GM23338 (cell line): ENCODE measurements at places on chromosomes 6 and 20. TPM values are rescaled to one million over a fixed set of nuclear protein-coding genes. Genes with fewer than 3 reads are reported as not detected.

The GRIK2 gene
- polyA plus RNA-seq = 0.49 and 0.73 TPM in 2 replicates

The VEGFA gene
- 10.9 and 13.3 TPM in 2 replicates for polyA plus RNA-seq

The PCMTD2 gene
- polyA plus RNA-seq = 25.7 and 33.8 TPM in 2 replicates

The RIMS4 gene
- 2.9 and 3.5 TPM in 2 replicates for polyA plus RNA-seq

The CTCFL gene
- 0.55 and 0.80 TPM in 2 replicates for polyA plus RNA-seq

The BMP7 gene
- polyA plus RNA-seq = 15.9 and 17.8 TPM in 2 replicates

The CST3 gene
- 71.5 and 72.9 TPM in 2 replicates for polyA plus RNA-seq

The PGC gene
- not detected in 2 replicates for polyA plus RNA-seq

The HTR1B gene
- 0.10 and 0.19 TPM in 2 replicates for polyA plus RNA-seq

The DEF6 gene
- polyA plus RNA-seq = 3.2 and 5.1 TPM in 2 replicates

The MAS1 gene
- polyA plus RNA-seq = not detected in 2 replicates

The ZFP64 gene
- polyA plus RNA-seq = 8.8 and 9.6 TPM in 2 replicates

The GPX5 gene
- polyA plus RNA-seq = 0.14 TPM in 1 of 2 replicates, not detected in the other

The CTAGE9 gene
- polyA plus RNA-seq = 0.13 TPM in 1 of 2 replicates, not detected in the other

The SPTLC3 gene
- polyA plus RNA-seq = 0.66 and 0.73 TPM in 2 replicates

The FAXC gene
- polyA plus RNA-seq = 15.2 and 15.7 TPM in 2 replicates

The CHD6 gene
- 158 and 162 TPM in 2 replicates for polyA plus RNA-seq

DNA sequence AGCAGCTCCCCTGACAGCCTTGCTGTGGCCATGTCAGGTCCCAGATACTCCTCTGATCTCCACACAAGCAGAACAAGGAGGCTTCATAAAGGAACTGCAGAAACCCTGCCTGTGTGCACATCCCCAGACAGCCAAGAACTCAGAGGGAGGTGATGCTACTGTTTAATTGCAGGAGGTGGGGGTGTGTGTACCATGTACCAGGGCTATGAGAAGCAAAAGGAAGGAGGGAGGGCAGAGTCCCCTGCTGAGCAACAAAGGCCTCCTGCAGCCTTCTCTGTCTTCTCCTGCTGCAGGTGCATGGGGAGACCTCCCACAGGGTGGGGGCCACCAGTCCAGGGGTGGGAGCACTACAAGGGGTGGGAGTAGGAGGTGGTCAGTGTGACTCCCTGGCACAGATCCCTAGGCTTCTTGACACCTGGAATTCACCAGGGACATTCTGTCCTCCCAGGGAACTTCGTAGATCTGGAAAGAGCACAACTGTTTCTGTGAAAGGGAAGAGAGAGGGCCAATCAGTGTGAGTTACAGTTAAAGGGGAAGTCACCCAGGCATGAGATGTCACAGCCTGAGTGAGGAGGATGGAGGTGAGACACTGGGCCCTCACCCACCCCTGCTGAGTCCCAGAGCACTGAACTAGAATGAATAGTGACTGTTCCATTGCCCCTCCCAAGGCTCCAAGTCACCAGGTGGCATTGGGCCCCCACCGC is 2.8 kb downstream of the CST2 start:
- no peak for DNase-seq

- no peak for DNase-seq
These were observed 64.8 kb upstream of the KIF25 start for GRCh38 chr6:167932468-167933276.

- DNase-seq = no peak
These were observed 637.4 kb downstream of the MMUT start for GRCh38 chr6:48825501-48826151.

DNA sequence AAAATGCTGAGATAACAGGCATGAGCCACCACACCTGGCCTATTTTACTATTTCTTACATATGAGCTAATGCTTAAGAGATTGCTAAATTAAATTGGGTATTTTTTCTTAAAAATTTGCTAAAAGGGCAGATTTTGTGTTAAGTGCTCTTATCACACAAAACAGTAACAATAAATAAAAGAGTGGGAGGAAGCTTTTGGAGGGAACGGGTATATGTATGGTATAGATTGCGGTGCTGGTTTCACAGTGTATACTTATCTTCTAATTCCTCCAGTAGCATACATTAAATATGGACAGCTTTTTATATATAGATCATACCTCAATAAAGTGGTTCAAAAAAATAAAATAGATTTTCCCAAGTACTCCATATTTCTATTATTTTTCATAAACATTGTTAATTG is 39.4 kb upstream of the FABP7 start:
- no peak for DNase-seq

- no peak for DNase-seq
These were observed 69.2 kb upstream of the CDYL start for GRCh38 chr6:4707011-4707410.

DNA sequence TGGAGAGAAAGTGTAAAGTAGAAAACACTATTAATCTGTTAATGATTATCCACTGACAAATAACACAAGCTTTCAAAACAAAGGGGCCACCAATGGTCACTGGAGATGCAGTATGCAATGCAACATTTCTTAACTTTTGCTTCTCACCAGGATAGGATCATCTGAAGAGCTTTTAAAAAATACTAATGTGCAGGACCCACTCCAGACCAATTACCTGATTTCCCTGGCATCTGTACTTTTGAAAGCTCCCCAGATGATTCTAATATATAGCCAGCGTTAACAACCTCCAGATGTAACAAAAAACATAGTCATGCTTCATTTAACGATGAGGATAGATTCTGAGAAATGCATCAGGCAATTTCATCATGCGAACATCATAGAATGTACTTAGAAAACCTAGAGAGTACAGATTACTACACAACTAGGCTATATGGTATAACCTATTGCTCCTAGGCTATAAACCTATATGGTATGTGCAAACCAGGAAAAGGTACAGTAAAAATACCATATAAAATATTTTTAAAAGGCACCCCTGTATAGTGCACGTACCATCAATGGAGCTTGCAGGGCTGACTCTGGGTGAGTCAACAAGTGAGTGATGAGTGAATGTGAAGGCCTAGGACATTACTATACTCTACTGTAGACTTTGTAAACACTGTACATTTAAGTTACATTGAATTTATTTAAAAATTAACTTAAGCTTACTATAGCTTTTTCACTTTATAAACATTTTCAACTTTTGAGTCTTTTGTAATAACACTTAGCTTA is 69.2 kb downstream of the ATG5 start:
- DNase-seq = no peak

GRCh38 chr20:23403751-23404150 is 17.5 kb downstream of the NAPB start:
- DNase-seq = no peak

DNA sequence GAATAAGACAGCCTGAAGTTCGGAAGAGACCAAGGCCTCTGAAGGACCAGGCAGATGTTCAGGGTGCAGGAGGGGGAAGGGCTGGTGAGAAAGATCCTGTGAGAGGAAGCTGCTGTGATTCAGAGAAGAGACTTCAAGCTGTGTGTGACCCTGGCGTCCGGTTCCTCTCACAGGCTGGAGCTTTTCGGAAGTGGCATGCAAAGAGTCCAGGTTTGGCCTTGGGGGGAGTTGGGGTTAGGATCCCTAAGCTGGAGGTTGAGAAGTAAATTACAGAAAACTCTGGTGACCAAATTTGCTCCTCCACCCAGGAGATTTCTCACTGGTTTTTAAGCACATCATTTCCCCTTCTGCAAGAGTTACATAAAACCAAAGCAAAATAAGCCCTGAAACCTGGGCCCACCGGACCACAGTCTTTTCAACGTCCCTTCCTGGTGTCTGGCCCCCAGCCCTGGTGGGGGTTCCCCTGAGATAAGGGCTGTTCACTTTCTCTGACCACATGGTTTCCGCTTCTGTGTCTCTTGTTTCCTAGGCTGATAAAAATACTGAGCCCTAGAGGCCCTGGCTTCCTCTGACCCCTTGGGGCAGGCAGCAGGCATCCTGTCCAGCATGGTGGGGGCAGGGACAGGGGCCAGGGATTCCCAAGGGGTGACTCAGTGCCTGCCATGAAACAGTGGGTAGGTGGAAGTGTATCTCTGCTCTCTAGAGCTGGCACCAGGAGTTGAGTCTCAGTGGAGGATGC is 12.0 kb upstream of the LTA start:
- peak; percentile 15 for DNase-seq

- peak; percentile 48 for DNase-seq
These were observed 8.3 kb upstream of the TTPAL start for GRCh38 chr20:44467289-44467883.

DNA sequence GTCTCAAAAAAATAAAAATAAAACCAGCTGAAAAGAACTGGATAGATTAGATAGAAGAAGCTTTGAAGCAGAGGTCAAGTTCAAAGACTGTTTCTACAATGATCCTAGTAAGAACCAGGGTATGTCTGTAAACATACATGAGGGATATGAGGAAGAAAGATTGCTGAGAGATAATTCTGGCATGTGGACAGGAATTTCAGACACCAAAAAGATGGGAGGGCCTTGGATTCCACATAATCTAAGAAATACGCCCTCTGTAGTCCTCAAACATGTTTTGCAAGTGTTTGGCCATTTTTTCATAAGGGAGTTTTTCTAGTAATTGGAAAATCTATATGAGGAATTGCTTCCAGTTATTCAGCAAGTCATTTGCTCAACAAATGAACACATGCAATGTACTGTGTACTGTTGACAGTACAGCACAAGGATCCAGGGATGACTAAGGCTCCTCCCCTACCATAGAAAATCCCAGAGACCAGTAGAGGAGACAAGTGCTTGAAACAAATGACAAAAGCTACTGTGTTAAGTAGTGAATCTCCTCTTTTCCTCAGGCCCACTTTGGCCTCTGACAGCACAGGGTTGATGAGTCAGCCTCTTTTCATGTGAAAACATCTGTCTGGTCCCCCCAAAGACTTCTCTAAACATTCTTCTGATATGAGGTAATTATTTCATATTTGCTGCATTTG is 795.9 kb downstream of the MAFB start:
- peak; percentile 28 for DNase-seq

DNA sequence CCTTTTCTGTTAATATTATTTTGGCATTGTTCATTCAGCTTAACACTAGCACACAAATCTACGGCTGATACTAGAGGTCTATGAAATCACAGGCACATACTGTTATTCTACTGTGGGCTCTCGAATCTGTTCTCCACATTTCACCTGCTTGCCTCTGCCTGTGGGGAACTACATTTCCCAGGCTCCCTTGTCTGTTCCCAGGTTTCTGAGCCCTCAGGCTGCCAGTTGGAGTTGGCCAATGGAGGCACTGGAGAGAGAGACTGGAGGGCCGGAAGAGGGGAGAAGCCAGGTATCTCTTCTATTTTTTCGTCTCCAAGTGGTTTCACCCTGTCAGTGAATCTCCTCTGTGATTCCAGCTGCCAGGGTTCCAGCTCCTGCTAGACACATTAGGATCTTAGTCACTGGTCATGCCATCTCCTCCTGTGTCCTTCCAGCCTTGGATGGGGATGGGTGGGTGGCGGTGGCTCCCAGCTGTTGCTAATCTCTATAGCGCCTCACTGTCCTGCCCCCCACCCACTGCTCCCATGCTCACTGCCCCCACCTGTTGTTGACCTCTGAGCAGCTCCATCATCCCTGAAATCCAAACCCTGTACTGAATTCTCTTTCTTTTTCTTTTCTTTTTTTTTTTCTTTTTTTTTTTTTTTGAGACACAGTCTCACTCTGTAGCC is 188.2 kb downstream of the LRFN2 start:
- DNase-seq = peak; percentile 79

DNA sequence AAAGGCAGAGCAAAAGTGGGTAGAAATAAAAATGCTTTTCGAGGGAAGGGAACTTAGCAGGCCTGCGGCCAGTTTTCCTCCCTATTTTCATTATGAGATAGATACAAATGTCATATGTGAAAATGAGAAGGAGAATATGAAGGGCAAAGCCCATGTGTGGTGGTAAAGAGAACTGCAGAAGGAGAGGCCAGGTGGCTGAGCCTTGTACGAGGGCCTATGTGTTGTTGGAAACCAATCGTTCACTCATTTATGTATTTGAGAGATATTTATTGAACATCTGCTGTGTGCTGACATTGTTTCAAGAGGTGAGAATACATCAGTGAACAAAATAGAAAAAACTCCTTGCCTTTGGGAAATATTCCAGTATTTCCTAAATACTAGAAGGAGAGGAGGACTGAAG is 147.7 kb downstream of the SH3BGRL2 start:
- DNase-seq = no peak

DNA sequence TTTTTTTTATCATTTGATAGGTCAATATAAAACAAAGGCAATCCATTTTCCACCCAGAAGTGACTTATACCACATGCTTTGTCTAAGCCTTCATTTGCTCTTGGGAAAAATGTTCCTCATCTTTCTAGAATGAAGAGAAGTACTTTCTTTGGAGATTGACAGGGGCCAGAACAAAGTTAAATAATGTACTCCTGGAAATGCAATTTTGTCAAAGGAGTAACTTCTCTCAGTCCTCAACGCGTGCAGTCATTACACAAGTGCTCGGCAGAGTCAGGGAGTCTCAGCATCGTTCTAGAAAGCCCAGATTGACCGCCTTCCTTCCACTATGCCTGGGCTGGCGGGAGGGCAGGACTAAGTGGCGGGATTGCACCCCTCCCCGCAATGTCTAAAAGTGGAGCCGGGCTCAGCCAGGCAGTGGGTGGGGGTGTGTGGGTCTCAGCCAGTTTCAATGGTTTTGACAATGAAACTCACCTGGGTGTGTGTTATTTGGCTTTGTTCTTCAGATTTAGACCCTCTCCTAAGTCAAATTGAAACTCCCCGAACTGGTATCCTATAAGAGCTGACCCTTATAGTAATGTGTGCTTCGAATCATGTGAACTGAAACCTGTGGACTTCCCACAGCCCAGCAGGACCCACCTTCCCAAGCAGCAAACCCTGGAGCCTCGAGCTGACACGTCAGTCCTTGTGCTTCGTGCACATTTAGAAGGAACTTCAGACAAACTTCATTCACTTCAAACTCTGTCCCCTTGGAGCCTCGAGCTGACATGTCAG is 63.2 kb upstream of the DUSP22 start:
- DNase-seq = no peak

DNA sequence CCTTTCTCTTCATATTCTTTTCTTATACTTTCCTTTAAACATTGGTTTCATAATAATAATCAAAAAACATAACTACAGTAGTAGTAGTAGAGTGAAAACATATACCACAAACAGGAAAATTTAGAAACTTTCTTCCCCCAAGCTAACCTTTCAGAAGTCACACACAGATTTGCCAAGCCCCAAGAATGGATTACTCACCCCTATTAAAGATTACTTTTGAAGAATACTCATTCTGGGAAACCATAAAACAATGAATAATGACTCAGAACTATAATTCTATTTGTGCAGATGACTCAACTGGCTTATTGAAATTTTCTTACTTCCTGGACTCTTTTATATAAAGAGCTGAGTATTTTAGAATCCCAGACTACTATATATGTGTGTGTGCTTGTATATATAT is 119.4 kb upstream of the GJE1 start:
- DNase-seq = no peak

GRCh38 chr6:44261581-44261980 is 3.8 kb downstream of the NFKBIE start:
- DNase-seq = no peak

DNA sequence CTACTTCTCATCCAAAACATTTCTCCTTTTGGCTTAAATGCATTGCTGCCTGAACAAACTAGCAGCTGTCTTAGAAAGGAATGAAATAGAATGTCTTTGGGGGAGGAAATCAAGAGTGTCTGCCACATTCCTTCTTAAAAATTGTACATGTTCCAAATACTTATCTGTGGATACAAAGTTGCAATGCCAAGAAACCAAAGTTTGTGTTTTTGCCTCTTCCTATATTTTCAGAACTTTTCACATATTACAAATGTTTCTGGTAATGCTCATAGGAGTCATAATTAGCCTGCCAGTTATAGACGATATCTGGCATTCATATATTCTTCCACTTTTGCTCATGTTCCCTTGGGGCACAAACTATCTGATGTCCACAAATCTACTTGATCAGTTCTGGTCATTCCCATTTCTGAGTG is 165.5 kb upstream of the BMP5 start:
- DNase-seq = no peak

GRCh38 chr6:21594416-21595281 is 1.1 kb downstream of the SOX4 start:
- peak; percentile 33 for DNase-seq

GRCh38 chr6:127120023-127120786 is 1.7 kb downstream of the RSPO3 start:
- DNase-seq = peak; percentile 49
